ENCODE measurements at places on chromosomes 4 and X.

GRCh38 chr4:73668782-73669201, 48.6 kb upstream of the RASSF6 start:
- DNase-seq = no peak

DNA sequence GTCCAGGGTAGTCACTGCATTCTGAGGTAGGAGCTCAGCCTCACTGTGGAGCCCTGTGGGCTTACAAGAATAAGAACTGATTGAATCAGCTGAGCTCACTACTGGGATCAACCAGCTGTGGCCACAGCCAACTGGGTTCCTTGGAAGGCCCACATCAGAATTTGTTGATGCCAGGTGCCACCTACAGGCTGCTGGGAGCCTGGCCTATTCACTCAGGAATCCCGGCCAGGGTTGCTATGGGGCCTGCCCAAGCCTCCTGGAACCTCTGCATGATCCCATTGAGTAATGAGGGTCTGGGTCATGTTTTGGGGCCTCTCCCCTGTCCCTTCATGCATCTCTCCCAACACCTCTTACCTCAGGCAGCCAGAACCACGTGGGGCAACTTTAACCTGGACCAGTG, 53.9 kb upstream of the KIAA1210 start:
- no peak for DNase-seq

GRCh38 chrX:150184491-150184890, 178.6 kb upstream of the MAMLD1 start:
- no peak for DNase-seq

GRCh38 chrX:51852096-51852495, 41.3 kb upstream of the MAGED1 start:
- no peak for DNase-seq

GRCh38 chr4:118585015-118585414, 100.2 kb upstream of the METTL14 start:
- no peak for DNase-seq

DNA sequence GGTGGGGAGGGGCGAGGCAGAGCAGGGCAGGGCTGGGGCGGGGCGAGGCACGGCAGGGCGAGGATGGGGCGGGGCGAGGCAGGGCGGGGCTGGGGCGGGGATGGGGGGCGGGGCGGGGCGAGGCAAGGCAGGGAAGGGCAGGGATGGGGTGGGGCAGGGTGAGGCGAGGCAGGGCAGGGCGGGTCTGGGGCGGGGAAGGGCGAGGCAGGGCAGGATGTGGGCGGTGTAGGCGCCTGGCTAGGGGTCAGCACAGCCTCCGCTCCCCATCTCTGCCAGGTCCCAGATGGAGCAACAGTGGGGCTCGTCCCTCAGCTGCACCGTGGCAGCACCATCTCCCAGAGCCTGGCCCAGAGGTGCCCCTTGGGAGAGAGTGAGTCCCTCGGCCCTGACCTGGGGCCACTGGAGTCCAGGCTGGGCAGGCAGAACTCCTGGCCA, 4.2 kb upstream of the SRPK3 start:
- DNase-seq = no peak

DNA sequence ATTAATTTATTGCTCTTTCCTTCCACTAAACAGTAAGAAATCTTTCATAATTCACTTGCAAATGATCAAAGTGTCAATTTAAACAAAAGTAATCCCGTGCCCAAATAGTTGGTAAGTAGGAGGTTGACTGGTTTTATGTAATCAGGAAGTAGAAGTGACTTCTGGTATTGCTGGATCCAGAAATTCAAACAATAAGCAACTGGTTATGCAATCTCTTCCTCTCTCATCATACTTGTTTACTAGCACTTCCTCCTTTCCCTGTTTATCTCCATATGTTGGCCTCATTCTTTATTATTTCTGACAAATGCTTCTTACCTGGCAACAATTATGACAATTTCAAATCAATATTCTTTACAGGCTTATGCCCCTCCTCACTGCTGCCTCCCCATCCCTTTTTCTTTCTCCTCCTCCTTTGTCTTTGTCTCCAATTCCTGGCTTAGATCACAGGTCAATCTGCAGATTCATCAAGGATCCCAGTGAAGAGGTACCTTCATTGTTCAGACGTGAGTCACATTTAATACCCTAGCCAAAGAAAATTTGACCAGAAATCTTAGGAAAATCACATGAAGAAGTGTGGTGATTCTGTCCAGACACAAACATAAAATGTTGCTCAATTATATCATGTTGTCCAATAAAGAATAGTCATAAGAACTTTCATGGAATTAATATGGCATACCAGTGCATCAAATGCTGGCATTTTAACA, 323.2 kb upstream of the PCDH7 start:
- DNase-seq = peak; percentile 34

DNA sequence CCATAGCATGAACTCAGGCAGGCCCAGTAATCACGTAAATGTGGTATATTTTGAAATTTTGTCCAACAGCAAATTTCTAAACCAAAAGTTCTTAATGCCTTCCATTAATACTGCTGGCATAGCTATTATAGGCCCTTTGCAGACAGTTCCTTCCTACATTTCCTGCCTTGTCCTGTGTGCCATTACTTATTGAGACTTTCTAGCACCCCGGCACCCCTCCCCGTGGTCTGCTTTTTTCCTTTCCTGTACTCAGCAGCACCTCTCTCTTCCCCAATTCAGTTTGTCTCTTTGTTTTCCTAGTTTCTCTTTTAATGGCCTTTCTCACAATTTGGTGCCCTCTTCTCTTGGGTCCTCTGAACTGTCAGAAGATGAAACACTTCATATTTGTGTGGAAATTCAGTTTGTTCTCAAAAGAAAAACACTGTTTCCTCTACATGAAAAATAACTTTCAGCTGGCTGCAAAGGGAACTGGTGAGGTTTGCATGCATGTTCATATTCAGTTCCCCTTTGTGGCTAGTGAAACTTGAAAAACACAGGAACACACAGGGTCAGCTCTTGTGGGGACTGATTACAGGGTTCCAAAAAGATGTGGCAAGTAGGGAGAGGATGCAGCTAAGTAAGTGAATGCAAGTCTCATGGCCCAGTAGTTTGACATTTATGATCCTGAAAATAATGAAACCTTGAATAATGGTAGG, 17.1 kb downstream of the GPR34 start:
- DNase-seq = peak; percentile 42

GRCh38 chrX:100208076-100208475, 202.0 kb downstream of the PCDH19 start:
- DNase-seq = no peak

- no peak for DNase-seq
Observed at GRCh38 chrX:2933125-2933900, 4.2 kb upstream of the ARSD start.

GRCh38 chrX:148499638-148500422, 587 bp upstream of the AFF2 start:
- DNase-seq = no peak

GRCh38 chr4:2927696-2928075, 35.5 kb downstream of the NOP14 start:
- DNase-seq = no peak

- no peak for DNase-seq
Observed at GRCh38 chrX:154458954-154459778, 1.1 kb downstream of the PLXNA3 start.

DNA sequence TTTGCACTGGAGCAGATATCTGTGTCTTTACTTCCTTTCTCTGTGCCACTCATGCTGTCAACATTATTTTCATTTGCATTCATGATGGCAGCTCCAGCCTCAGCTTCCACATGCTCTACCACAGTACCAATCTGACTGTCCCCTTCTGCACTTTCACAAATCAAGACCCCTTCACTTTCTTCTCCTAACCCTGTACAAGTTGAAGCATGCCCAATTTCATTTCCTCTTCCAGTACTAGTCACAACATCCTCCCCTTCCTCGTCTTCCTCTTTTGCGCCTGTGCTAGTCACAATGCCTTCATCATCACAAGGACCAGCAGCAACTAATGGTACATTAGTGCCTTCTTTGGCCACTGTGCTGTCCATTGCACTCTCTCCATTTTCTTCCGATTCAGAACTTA, 26.5 kb downstream of the BOD1L1 start:
- peak; percentile 40 for DNase-seq

GRCh38 chr4:37383579-37384229, 139.2 kb downstream of the NWD2 start:
- no peak for DNase-seq

- no peak for DNase-seq
Observed at GRCh38 chr4:152729466-152729865, 49.7 kb upstream of the TMEM154 start.

DNA sequence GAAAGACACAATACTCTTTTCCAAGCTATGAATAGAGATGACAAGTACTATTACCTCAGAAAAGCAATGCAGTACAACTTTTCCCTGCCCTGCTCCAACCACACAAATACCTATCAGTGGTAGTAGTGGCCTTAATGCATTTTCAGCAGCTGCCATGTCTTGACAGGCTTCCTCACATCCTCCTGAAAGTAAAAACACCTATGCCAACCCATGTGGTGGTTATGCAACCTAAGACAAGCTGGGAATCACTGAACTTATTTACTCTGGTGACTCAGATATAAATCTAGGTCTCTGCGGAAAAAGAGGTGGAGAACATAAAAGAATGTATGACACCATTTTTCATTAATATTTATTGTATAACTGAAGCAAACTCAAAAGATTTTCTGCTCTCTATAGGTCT, 14.5 kb downstream of the WDFY3 start:
- DNase-seq = no peak

DNA sequence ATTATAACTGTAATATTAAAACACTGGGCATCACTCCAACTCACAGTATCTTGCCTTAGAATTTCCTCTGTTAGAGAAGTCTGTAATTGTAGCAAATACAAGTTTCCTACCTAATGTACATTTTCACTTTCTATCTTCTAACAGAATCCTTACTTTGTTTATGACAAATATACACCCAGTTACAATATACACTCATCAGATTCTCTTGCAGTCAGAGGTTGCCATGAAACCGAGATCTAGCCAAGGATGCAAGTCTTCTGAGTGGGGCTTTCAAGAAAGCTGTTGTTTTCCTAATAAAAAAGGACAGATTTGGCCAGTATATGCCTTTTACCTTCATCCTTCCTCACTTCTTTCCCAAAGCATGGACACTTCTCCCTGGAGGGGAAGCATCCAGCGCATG, 228.9 kb downstream of the SCFD2 start:
- DNase-seq = no peak

GRCh38 chrX:118503260-118504041, 7.8 kb downstream of the DOCK11 start:
- peak; percentile 1 for DNase-seq

GRCh38 chrX:81259714-81260395, 58.0 kb downstream of the SH3BGRL start:
- DNase-seq = no peak

DNA sequence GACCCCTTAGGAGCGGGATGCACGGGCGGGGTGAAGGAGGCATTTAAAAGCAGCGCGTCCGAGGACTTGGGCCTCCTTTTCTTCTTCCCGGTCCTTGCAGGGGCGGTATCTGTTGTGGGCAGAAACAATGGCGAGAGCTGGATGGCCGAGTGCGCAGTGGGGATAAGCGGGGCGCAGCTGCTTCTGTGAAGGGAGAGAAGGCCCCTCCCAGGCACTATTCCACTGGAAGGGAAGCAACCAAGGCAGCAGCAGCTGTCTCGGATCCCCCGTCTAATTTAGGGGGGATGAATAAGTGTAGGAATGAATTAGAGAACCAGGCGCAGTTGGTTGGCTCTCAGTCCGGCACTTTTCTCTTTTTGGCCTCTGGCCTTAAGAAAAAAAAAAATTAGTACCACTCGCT, 995 bp downstream of the SMARCA5 start:
- DNase-seq = no peak

DNA sequence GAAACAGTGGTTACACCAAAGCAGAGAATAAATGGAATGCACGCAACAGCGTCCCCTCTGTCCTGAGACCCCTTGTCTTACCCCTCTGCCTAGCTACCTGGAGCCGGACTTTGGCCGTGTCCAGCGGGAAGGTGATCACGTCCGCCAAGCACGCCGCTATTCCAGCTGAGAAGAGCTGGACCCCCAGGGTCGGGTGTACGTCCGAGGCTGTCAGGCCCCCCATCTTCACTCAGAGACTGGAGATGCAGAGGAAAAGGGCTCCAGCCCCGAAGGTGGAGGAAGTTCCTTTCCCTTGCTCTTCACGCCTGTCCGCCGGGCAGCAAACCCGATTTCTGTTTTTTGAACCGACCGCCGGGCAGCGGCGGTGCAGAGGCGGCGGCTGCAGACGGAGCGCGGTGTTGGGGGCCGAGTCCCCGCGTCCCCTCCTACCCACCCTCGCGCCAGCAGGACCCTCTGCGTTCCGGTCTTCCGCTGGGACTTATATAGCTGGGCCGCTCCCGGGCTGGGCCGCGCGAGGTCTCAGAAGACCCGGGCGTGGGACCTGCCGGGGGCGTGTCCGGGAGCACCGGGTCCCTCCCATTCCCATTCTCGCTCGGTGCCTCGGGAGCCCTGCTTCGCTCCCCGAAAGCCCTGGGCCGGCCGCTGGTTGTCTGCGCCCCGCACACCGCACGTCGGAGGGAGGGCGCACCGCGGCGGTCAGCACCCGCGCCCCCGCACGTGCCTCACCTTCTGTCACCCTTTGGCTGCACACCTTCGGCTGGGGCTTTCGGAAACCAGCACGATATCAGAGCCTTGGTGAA, at the start of gene UCP1:
Gene UCP1 (minus strand): TSS at position 455 of the 800 bp plus-strand sequence. CDS start 232 bp downstream, at position 223.
- DNase-seq = no peak

DNA sequence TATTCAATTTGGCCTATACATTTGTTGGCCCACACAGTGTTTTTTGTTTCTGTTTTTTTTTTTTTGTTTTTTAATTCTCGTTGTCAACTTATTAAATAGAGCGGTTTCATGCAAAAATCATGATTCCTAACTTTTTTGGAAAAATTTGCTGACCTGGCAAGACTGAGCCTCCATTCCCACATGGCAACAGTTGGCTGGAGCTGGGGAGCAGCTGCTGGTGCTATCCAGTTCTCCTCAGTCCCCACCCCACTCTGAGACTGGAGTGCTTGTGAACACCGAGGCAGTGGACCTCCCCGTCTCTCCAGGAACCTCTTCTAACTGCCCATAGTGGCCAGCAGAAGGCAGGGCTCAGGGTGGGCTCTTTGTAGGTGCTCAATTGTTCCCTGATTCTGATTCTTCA, 95.7 kb upstream of the OTUD4 start:
- no peak for DNase-seq

- no peak for DNase-seq
Observed at GRCh38 chrX:39047174-39047573, 245.9 kb downstream of the MID1IP1 start.

- DNase-seq = no peak
Observed at GRCh38 chr4:1986578-1987210, 22.1 kb downstream of the NELFA start.

- DNase-seq = no peak
Observed at GRCh38 chr4:7788193-7788592, 151.5 kb downstream of the AFAP1 start.

Data from SIG-M5 (cell line).